ENCODE measurements at places on chromosomes 16 and 17.

DNA sequence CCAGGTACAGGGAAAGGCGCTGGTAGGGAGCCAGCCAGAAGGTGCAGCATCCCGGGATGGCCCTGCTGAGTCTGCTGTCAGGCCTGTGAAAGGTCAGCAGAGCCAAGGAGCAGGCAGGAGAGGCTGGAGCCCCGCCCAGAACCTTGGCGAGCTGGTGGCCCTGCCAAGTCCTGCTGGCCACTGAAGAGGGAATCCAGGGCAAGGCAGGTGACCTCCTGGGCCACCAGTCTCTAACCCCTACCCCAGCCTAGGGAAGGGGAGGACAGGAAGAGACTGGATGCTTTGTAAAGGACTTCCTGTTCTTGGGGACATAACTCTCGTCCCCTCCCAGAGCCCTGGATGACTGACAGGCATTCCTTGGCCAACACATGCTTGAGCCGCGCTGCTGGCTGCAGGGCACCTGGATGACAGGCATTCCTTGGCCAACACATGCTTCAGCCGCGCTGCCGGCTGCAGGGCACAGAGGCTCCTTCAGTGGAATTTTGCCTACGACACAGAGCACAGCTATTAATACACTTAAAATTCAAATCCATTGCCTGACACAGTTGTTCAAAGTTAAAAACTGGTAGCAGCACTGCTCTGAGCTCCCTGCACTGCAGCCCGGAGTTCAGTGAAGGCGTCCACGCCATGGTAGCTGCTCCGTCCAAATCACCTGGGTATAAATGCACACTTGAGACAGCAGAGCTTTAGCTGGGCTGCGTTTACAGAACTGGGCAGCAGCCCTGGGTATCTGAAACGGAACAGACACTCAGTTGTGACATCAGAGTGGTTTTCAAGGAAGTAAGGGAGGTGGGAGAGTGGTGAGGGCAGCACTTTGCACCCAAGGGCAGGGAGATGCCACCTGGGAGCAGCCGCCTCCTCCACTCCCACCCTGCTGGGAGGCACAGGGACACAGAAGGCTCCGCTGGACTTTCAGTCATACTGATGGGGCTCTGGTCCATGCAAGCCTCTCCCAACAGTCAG lies 2.0 kb upstream of the BRICD5 start:
- peaks cover 37% of the 10 kb centered on the region for H3K4me1 ChIP-seq
- no peaks in the 10 kb centered on the region for H3K27me3 ChIP-seq
- peak overlapping the region; percentile 81 for H3K4me3 ChIP-seq
- no peak for DNase-seq

DNA sequence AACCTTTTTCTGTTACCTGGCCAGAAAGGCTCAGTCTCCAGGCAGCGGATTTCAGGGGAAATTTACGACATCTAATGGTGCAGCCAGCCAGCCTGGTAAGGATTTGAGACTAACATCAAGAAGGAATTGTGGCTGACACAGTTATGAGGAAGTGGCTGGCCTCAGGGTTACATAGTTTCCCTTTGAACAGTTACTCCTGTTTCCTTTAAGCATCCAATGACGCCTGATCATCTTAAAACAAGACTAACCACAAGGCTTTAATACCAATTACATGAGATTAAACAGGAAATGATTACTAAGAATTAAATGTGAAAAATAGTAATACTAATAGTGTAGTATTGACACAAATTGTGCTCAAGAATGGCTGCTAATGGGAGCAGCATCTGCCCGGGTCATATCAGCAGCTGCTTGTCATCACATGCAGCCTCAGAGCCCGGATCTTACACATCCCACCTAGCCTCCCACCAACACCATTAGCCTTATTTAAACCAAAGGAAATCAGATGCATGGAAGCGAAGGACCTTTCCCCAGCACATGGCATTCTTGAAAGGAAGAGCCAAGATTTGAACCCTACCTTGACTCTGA lies 431.8 kb downstream of the PMP22 start:
- no peaks in the 10 kb centered on the region for H3K4me1 ChIP-seq
- H3K27me3 ChIP-seq: no peaks in the 10 kb centered on the region
- H3K36me3 ChIP-seq: no peaks in the 10 kb centered on the region

DNA sequence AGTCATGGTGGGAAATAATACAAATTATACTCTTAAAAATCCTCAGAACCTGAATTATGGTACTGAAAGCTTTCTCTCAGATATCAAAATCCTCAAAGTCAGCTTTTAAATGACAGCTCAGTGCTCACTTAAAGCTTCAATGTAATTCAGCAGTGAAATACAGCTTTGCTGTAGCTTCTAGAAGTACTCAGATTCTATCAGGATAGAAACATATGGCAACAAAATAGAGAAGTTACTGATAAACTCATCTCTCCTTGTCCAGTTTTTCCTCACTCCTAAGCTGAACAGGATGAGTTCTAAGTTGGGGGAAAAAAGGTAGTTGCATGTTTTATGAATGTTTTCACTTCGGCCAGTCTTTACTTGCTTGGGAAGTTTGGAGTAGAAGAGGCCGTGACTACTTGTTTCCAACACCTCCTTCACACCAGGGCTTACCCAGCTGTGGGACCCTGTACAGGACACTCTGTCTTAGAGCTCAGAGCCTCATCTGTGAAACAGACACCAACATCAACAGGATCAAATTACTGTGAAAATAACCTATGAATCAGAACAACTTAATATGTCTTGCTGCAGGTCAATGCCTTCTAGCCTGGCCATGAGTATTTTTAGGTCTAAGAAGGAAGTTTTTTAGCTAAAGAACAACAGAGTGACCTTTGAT lies 30.2 kb downstream of the OGFOD1 start:
- H3K4me3 ChIP-seq: no peak overlapping the region
- peaks cover 3% of the 10 kb centered on the region for H3K4me1 ChIP-seq
- peaks cover 87% of the 10 kb centered on the region for H3K36me3 ChIP-seq
- DNase-seq: no peak

DNA sequence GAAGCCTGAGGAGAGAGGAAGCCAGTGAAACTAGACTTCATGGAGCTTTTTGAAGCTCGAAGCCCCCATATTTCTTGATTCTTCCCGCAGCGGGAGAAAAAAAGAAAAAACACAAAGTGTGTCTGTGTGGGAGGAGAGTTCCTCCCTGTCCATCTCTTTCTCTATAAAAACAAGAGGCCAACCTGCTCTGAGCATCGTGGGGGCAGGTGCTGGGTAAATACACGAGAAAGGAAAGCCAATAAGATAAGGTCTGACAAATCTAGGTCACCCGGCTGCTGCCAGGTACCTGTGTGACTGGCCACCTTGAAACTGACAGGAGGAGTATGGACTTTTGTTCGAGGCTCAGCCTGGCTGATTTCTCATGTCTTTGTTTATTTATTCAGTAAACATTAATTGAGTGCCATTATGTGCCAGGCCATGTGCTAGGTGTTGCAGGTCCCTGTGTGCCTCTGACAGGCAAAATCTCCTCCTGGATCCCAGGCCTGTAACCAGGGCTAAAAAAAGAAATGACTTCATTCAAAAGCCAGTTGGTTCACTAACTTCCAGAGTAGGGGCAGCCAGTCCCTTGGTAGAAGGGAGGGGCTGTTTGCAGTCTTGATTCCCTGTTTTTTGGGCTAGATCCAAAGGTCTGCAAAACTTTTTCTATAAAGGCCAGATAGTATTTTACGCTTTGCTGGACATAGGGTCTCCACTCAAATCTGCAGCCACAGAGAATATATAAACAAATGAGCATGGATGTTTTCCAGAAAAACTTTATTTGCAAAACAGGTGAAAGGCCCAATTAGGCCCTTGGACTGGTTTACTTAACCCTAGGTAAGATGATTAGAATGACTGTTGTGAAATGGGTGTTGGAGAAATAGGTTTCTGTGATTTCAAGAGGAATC lies 35.6 kb downstream of the YPEL2 start:
- H3K36me3 ChIP-seq: peaks cover 5% of the 10 kb centered on the region
- peaks cover 50% of the 10 kb centered on the region for H3K4me1 ChIP-seq
- no peaks in the 10 kb centered on the region for H3K27me3 ChIP-seq
- DNase-seq: peak; percentile 83

- H3K36me3 ChIP-seq: no peaks in the 10 kb centered on the region
- H3K27ac ChIP-seq: no peak overlapping the region
- H3K4me1 ChIP-seq: peaks cover 16% of the 10 kb centered on the region
- DNase-seq: no peak
- H3K4me3 ChIP-seq: no peak overlapping the region
- peaks cover 48% of the 10 kb centered on the region for H3K27me3 ChIP-seq
These were observed 92.6 kb upstream of the CBX4 start for GRCh38 chr17:79931817-79932309.

- no peak overlapping the region for H3K4me3 ChIP-seq
- H3K36me3 ChIP-seq: no peaks in the 10 kb centered on the region
- H3K27ac ChIP-seq: no peak overlapping the region
These were observed 82.8 kb downstream of the FBXL20 start for GRCh38 chr17:39318636-39319035.

DNA sequence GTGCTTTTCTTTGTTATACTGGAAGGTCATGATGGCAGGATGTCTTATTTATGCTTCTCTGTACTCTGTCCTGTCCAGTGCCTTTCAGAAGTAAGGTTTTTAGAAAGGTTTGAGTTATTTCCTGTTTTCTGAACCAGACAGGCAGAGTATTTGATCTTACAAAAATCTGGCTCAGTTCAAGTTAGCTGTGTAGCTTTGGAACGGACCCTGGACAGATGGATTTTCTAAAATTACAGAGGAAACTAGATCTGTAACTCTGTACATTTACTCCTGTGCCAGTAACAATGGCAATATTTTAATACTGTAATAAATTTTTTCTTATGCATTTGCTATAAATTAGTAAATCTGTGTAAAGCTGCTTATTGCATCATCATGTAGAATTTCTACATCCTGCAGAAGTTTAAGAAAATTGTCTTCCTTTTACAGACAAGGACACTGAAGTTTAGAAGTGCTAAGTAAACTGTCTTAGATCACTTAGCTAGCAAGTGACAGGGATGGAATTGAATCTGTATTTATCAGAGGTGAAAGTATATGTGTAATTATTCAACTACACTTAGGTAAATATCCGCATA lies 347.6 kb downstream of the WWOX start:
- no peaks in the 10 kb centered on the region for H3K27me3 ChIP-seq
- no peak for DNase-seq
- no peak overlapping the region for H3K4me3 ChIP-seq
- no peaks in the 10 kb centered on the region for H3K4me1 ChIP-seq
- no peaks in the 10 kb centered on the region for H3K36me3 ChIP-seq

GRCh38 chr17:82241183-82241925 lies 12.5 kb downstream of the SLC16A3 start:
- H3K27me3 ChIP-seq: no peaks in the 10 kb centered on the region
- peak; percentile 59 for DNase-seq
- peak overlapping the region; percentile 60 for H3K27ac ChIP-seq
- H3K36me3 ChIP-seq: peaks cover 73% of the 10 kb centered on the region
- H3K4me1 ChIP-seq: peaks cover 76% of the 10 kb centered on the region

- H3K27me3 ChIP-seq: peaks cover 55% of the 10 kb centered on the region
- H3K27ac ChIP-seq: no peak overlapping the region
- no peak for DNase-seq
- H3K4me3 ChIP-seq: no peak overlapping the region
- H3K36me3 ChIP-seq: no peaks in the 10 kb centered on the region
These were observed 113.2 kb downstream of the SOX9 start for GRCh38 chr17:72233986-72234385.

DNA sequence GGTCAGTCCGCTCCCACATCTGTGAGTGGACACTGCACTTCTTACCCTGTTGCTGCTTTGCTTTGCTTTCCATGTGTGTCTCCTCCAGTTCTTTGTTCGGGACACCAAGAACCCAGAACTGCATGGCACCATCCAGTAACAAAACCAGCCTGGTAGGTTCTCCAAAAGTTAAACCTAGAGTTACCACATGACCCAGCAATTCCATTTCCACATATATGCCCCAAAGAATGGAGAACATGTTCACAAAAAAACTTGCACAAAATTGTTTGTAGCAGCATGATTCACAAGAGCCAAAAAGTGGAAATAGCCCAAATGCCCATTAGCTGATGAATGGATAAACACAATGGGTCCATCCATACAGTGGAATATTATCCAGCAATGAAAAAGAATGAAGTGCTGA lies 10.3 kb upstream of the CCL22 start:
- H3K36me3 ChIP-seq: no peaks in the 10 kb centered on the region
- H3K4me3 ChIP-seq: no peak overlapping the region
- no peak overlapping the region for H3K27ac ChIP-seq
- no peak for DNase-seq
- peaks cover 55% of the 10 kb centered on the region for H3K27me3 ChIP-seq

- H3K36me3 ChIP-seq: peaks cover 25% of the 10 kb centered on the region
- DNase-seq: peak; percentile 98
- peak overlapping the region; percentile 78 for H3K4me3 ChIP-seq
- no peaks in the 10 kb centered on the region for H3K27me3 ChIP-seq
- peaks cover 21% of the 10 kb centered on the region for H3K4me1 ChIP-seq
These were observed 5.2 kb downstream of the ITPRIPL2 start for GRCh38 chr16:19118938-19119431.

GRCh38 chr17:56913000-56913311 lies 893 bp downstream of the TRIM25 start:
- H3K4me3 ChIP-seq: peak overlapping the region; percentile 73
- no peak for DNase-seq
- no peak overlapping the region for H3K27ac ChIP-seq
- peaks cover 17% of the 10 kb centered on the region for H3K4me1 ChIP-seq
- H3K36me3 ChIP-seq: peaks cover 18% of the 10 kb centered on the region

GRCh38 chr17:31811101-31811500 lies 47.9 kb downstream of the COPRS start:
- peaks cover 3% of the 10 kb centered on the region for H3K4me1 ChIP-seq
- no peak for DNase-seq
- no peaks in the 10 kb centered on the region for H3K36me3 ChIP-seq

- no peaks in the 10 kb centered on the region for H3K4me1 ChIP-seq
- H3K36me3 ChIP-seq: peaks cover 20% of the 10 kb centered on the region
- peak; percentile 29 for DNase-seq
- H3K27me3 ChIP-seq: no peaks in the 10 kb centered on the region
- H3K27ac ChIP-seq: no peak overlapping the region
These were observed 79.9 kb downstream of the NCOR1 start for GRCh38 chr17:16135461-16135860.

DNA sequence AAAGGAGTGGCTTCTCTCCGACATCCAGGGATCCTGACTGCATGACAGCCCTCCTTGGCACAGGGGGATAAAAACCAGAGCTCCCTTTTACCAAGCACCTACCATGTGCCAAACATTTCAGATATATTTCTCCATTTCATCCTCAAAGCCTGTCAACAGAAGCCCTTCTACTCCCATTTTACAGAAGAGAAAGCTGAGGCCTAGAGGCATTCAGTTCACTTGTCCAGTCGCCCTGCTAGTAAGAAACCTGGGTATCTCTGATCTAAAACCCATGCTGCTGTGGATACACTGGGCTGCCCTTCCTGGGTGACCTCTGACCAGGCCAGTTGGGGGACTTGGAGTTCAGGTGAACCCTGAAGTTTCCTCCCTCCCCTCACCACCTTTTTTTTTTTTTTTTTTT lies 5.9 kb upstream of the FDXR start:
- H3K27me3 ChIP-seq: peaks cover 42% of the 10 kb centered on the region
- no peaks in the 10 kb centered on the region for H3K4me1 ChIP-seq
- H3K4me3 ChIP-seq: no peak overlapping the region
- no peak overlapping the region for H3K27ac ChIP-seq
- DNase-seq: no peak

GRCh38 chr16:77227745-77228144 lies 28.5 kb downstream of the SYCE1L start:
- no peak overlapping the region for H3K27ac ChIP-seq
- H3K4me1 ChIP-seq: peaks cover 2% of the 10 kb centered on the region
- H3K27me3 ChIP-seq: peaks cover 37% of the 10 kb centered on the region
- H3K4me3 ChIP-seq: no peak overlapping the region
- H3K36me3 ChIP-seq: no peaks in the 10 kb centered on the region
- DNase-seq: no peak
